ENCODE measurements at places on chromosomes 5 and 9.
A peak's percentile ranks its signal among the peaks of the same experiment; 100 is the strongest.

DNA sequence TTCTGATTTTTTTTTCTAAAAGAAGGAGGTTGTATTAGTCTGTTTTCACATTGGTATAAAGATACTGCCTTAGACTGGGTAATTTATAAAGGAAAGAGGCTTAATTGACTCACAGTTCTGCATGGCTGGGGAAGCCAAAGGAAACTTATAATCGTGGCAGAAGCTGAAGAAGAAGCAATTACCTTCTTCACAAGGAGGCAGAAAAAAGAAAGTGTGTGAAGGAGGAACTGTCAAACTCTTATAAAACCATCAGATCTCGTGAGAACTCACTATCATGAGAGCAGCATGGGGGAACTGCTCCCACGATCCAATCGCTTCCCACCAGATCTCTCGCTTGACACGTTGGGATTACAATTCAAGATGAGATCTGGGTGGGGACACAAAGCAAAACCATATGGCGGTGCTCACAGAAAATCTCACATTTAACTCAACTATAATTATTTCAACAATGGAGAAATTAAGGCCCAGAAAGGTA lies 27.1 kb downstream of the DPYSL3 start:
- DNase-seq, result no peak

DNA sequence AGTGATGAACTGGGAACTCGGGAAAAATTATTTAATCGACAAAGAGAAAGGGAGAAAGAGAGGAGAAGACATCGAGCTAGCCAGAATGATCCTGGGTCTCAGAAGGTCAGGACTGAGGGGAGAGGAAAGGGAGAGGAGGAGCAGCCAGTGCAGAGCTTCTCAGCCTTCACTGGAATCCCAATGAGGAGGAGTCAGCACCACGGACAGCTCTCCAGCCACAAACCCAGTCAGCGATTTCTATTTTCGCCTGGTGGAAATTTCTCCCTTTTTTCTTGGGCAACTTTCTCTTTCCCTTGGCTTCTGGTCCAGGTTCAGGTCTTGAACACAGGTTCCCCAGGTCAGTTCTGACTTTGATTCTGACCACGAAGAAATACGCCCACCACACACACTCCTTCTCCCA lies 1.6 kb upstream of the BRINP1 start:
- no peak for DNase-seq

GRCh38 chr5:21184581-21184980 lies 1196.6 kb upstream of the CDH18 start:
- DNase-seq, result no peak

DNA sequence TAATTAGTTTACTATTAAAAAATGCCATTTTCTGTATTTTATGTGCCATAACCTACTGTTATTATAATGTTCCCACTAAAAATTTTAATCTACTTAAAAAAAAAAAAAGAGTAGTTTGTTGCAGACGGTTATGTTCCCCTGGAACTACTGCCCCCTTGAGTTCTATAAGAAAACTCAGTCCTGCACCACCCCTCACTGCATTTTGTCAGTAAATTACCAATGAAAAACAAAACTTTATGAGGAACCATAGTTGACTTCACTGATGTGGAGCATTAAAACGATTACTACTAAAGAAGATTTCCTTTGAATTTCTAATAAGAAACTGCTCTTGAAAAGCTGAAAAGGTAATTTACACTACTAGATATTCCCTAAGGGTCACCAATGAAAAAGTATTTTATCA lies 288.7 kb downstream of the FBXL17 start:
- DNase-seq, result no peak

DNA sequence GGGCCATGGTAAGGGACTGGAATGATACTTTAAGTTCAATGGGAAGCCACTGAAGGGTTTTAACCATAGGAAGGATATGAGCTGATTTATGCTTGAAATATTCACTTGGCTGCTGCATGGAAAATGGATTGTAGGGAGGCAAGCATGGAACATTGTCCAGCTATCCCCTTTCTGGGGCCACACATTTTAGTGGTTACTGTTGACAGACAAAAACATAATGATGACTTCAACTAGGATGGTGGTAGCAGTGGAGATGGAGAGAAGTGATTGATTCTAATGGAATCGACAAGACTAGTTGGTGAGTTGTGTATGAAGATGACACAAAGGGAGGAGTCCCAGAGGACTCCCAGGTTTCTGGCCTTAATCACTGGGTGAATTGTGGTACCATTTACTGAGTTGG lies 6.2 kb upstream of the FCHSD1 start:
- no peak for DNase-seq

- no peak for DNase-seq
Observed at GRCh38 chr9:15416880-15417279, 5.8 kb upstream of the SNAPC3 start.

- DNase-seq, result peak; percentile 32
Observed at GRCh38 chr5:31825518-31826068, 186.7 kb downstream of the PDZD2 start.

- no peak for DNase-seq
Observed at GRCh38 chr5:115396081-115396480, 99.6 kb upstream of the CCDC112 start.

DNA sequence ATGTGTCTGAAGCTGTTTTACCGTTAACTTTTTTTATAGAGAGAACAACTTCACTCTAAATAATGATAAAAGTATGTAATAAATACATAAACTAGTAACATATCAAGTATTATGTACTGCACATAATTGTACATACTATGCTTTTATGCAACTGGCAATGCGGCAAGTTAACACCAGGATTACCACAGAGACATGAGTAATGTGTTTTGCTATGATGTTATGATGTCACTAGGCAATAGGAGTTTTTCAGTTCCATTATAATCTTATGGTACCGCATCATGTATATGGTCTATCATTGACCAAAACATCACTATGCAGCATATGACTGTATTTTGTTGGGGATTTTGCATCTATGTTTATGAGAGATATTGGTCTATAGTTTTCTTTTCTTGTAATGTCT lies 326.4 kb upstream of the TARS1 start:
- DNase-seq, result no peak

DNA sequence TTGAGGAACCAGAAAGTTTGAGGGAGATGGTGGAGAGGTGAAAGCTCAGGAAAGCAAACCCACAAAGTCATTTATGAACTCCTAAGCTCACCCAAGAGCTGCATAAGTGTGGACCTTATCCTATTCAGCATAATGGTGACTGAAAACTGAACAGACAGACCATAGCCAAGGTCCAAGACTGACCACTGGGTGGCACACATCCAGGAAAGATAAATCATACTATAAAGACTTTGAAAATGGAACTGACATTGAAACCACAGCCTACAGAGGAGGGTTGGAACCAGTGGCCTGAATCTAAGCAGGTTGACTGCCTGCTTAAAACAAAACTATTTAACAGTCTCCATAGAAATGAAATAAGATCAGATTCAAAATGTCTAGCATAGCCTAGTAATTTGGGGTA lies 121.0 kb upstream of the RGS7BP start:
- peak; percentile 13 for DNase-seq

DNA sequence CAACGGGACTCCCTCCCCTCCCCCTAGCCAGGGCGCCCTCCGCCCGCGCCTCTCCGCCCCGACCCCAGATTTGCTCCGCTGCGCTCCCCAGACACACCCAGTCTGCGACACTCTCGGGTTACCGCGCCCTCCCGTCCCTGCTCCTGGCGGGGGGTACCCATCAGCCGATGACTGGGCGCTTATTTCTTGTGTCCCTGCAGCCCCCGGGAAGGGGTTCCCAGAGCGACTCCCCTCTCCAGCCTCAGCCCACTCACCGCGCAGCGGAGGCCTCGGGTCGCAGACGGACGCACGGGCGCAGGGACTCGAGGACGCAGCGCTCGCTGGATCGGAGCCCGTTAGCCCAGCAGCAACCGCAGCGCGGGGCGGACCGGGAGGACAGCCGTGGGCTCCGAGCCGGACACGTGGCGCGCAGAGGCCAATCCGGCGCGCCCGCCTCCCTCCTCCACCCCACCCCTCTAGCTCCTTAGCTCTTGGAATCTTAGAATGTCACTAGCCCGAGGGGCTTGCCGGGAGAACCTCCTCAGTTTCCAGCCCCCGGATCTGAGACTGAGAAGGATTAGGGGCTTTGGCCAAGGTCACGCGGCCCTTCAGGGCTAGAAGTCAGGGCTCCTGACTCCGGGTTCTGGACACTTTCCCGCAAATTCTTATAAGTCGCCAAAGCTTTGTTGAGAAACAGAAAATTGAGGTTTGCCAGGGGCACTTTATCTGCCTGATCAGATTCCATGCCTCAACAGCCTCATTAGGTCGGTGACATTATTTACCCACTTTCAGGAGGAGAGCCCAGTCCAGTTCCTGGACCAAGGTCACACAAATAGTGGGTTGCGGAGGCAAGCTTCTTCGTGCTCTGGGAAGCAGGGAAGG lies at the start of gene ANXA6:
Gene ANXA6, minus strand, starts transcription at position 354 of the 861 bp plus-strand sequence. CDS start 9,878 bp downstream, outside the sequence.
- DNase-seq, result no peak

Measured in epithelial cell of proximal tubule (primary cell).